ENCODE measurements at places on chromosomes 5 and 9.

DNA sequence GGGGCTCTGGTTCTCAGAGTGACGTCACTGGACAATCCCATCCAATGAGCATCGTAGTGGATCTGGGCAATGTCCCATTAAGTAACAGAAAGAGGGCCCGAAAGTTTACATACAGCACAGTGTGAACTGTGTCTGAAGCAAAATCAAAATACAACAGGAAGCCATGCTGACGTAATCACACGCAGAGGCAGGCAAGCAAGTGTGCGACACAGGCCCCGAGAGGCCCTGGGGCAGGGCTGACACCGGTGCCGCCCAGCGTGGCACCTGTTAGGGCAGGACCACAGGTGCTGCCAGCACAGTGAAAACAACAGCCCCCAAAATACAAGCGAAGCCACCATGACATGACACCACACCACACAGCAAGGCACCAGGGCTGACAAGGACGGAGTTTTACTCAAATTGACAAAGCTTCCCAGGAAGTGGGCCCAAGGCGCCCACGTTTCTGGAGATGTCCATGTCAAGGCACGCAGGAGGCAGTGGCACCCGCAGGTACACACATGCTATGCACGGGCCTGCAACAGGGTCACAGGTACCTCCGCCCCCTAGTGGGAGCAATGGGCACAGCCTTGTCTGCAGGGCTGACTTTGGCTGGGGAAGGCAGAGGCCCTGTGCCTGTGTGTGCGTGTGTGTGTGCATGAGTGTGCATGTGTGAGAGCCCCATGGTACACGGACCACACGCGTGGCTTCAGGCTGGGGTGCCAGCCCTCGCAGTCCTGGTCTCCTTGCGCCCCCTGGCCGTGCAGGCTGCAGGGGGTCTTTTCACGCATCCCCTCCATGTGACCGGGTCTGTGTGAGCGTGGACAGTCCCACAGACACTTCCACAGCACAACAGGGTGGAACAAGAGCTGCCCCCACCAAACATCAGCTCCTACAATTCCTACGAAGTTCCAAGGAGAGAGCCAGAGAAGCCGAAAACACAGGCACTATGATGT, 19.6 kb downstream of the QSOX2 start:
- peak; percentile 75 for DNase-seq

DNA sequence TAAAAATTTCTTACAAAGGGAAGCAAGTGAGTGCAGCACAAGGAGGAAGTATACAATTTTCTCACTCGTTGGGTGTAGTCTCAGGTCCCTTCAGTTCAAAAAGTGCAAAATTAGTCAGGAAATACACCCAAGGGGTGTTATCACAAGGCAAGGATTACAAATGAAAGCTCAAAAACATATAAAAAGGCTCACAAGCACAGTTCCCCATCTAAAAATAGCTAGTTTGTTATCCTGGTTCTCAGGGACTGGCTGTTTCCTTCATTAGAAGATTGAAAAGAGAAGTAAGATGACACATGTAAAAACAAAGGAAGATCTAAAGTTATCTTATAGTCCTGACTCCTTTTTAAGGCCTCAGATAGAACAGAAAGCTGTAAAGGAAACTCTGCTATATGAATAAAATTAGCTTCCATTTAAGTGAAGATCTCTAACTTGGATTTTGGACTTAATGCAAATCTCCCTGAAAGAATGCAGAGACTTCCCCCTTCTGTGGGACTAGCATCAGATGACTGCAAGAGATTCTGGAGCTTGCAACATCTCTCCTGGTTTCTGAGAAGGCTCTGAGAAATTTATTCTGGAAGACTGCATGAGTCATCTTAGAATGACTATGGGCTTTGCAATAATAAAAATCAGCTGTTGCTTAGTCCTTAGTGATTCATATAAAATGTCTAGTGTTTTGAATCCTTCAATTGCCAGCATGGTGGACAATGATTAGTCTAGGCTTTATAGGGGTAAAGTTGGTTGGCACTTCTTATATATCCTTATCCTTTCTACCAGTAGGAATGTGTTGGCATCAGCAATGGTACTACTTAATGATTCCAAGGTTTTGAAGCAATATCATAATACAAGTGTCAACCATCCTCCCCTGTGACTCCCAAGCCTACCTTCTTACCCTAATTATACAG, 25.4 kb downstream of the DAB2 start:
- DNase-seq: no peak

DNA sequence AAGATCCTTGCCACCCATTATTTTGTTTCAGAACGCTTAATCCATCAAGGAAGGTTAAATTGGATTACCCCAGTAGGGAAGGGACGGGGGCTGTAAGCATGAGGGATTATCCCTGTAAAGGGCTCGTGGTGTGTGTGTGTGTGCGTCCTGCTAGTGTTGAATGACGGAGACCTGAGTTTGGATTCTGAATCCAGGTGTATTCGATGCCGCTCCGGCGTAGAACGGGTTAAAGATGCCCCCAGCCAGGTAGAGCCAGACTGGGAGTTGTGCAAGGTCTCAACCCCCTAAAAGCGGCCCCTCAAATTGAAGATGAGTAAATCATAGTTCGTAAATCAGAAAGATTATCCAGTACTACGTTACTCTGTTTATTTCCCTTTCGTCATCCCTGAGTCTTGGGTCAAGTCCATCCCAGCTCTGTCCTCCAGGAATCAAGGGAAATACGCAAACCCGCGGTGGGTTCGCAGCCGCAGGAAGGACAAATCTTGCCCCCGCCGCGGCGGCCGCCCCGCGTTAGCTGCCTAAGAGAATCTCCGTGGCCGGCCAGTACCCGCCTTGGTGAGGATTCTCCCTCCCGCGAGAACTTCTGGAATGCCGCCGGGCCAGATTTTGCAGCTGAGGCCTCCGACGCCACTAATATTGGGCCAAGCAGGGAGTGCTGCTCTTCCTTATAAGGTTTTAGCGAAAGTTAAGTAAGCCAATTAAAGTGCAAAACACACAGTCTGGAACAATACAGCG, 586 bp upstream of the MTAP start:
- DNase-seq: peak; percentile 95

- no peak for DNase-seq
These were observed 46.7 kb downstream of the PSD2 start for GRCh38 chr5:139842321-139842720.

DNA sequence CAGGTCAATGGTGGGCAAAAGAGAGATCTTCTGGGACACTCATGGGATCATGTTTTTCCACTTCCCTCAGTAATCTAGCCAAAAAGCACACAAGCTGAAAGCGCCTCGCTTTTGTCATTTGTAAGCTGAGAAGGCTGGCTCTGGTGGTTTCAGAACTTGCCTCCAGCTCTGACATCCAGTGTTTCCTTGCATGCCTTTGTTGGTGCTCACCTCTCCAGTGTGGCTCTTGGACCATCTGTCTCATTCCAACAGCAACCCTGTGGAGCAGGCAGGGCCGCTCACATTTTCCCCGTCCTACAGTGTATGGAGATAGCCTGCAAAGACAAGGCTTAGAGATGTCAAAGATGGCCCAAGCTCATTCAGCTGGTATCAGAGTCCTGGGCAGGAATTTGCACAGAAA, 160.8 kb upstream of the KLF4 start:
- no peak for DNase-seq

DNA sequence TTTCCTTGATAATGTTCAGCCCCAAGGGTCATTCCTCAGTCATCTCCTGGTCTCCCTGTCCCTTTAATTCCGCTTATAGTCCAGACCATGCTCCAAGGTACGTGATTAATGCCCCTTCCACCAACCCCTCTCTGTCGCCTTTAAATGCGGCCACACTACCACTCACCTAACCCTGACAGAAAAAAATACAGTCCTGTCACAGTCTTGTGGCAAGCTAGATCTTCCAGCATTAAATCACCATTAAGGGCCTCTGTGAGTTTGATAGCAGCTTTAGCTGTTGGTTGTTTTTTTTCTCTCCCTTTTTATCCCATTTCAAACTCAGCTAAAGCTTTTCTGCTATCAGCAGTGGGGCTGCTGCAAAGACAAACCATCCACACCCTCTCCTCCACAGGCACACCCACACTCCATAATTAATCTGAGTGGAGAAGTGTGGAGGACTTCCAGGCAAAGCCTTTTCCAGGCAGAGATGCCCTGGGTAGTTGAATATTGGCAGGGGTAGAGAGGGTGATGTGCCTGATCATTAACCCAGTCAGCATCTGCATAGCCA, 522.7 kb upstream of the CLINT1 start:
- no peak for DNase-seq
